ENCODE measurements at places on chromosomes 7 and 10.

DNA sequence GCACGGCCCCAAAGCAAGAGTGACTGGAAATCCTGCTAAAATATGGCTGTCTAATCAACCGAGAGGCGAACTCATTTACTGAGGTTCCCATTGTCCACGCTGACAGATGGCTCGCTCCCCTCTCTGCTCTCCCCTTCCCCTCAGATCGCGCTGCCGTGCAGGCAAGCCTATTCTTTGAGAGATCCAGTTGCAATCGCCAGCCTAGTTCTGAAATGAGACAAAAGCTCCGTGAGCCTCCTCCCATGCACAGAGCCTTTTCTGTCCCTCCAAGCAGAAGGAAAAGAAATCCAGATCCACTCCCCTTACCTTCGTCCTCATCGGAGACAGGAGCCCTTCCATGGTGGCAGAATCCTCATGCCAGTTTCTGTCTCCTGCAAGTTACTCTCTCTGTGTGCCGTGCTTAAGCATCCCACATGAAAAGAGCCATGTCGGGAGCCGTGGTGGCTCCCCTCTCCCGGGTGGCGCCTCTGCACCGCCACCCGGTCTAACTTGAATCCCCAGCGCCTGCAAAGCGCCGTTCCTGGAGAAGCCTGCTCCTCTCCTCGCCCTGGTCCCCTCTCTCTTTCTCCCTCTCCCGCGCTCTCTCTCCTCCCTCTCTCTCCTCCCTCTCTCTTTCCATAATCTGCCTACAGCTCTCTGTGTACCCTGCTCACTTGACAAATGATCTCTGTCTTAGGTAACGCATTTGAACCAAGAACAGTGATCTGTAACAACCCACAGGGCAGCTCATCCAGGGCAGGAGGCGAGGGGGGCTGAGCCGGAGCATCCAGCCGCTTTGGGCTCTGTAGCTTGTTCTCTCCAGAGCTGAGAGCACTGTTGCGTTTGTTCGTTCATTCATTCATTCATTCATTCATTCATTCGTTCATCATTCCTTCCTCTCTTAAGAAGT, 156.8 kb downstream of the FRMD4A start:
- DNase-seq = no peak

DNA sequence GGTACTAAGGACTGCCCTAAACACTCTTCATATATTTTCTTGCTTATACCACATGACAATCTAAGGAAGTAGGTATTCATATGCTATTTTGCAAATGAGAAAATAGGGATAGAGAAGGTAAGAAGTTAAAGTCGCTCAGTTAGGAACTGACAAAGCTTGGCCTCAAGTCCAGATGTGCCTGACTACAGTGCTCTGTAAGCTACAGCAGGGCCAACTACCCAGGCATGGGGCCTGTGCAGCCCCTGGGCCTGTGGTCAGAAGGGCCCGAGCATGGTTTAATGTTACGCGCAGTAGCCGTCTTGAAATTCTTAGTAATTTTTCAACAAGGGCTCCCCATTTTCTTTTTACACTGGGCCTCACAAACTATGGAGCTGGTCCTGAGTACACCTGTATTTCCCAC, 146.2 kb downstream of the GLI3 start:
- DNase-seq = no peak

GRCh38 chr7:20021831-20022230, 195.4 kb downstream of the MACC1 start:
- DNase-seq = no peak

- DNase-seq = no peak
These were observed 49.1 kb downstream of the CHST15 start for GRCh38 chr10:124044143-124044862.

DNA sequence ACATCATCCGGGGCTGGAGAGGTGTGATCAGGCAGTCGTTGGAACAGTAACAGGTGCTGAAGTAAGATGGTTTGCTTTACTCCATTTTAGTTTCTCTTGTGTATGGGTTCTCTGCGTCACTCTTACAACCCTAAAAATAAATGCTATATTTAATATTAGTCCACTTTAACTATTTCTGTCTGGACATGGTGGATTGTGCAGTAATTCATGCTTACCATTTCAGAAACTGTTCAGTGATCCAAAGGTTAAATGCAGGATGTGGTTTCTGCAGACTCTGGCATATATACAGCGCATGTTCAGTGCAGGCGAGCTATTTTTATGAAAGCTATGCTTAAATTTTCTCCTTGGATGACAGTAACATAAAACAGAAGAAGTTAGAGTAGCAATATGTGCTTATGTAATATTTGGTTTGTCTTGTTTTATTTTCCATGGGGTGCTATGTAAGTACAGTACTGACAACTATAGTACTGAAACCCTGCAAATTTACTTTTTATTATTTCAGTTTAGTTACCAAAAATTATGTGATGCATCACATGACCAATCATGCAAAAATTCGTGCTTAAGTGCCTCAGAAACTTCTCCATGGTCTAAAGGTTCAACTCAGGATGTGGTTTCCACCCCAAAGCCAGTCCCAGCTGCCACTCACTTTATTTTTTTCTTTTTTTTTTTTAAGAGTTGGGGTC, 46.6 kb upstream of the GRID1 start:
- no peak for DNase-seq

- DNase-seq = no peak
These were observed 462.5 kb downstream of the PTPRN2 start for GRCh38 chr7:158125091-158125490.

DNA sequence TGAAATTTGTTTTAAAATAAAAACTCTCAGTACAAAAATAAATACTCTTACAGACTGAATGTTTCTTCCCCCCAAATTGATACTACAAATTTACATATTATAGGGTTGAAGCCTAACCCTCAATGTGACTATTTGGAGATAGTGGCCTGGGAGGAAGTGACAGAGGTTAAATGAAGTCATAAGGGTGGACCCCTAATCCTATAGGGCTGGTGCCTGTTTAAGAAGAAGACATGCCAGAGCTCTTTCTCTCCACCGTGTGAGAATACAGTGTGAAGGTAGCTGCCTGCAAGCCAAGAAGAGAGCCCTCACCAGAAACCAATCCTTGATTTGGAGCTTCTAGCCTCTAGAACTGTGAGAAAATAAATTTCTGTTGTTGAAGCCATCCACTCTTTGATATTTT, 67.6 kb downstream of the MCU start:
- DNase-seq = no peak

DNA sequence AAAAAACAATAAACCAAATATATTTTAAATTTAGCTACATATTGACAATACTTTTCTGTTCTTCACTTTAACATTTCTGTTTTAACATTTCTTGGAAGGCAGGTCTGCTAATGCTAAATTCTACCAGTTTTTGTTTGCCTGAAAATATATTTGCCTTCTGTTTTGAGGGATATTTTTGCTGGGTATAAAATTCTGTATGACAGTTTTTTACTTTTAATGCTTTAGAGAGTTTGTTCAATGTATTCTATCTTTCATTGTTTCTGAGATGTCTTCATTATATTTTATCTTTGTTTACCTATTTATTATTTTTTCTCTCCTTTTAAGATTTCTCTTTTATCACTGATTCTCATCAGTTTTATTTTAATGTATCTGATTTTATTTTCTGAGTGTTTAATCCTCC, 409.2 kb upstream of the DPP6 start:
- no peak for DNase-seq

DNA sequence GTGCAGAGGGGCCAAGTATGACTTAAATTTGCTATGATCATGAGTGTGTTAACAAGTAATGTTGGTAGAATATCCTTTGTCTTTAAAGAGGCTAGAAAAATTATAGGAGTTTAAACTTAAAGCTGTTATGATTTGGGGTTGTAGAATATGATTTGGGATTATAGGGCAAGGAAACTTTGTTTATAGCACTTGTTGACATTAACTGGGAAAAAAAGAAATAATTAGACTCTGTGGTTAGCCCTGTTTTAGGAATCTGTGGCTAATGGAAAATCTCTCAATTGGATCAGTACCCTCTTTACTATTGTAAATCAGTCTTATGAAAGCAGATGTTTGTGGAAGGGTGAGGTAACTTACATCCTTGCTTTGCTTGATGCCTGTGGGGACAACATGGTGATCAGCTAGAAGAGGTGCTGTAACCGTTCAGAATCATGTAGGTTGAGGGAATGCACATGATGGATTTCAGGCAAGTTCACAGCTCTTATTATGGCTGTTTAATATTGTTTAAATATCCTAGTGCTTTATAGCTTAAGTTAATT, 11.1 kb downstream of the ING3 start:
- DNase-seq = no peak

DNA sequence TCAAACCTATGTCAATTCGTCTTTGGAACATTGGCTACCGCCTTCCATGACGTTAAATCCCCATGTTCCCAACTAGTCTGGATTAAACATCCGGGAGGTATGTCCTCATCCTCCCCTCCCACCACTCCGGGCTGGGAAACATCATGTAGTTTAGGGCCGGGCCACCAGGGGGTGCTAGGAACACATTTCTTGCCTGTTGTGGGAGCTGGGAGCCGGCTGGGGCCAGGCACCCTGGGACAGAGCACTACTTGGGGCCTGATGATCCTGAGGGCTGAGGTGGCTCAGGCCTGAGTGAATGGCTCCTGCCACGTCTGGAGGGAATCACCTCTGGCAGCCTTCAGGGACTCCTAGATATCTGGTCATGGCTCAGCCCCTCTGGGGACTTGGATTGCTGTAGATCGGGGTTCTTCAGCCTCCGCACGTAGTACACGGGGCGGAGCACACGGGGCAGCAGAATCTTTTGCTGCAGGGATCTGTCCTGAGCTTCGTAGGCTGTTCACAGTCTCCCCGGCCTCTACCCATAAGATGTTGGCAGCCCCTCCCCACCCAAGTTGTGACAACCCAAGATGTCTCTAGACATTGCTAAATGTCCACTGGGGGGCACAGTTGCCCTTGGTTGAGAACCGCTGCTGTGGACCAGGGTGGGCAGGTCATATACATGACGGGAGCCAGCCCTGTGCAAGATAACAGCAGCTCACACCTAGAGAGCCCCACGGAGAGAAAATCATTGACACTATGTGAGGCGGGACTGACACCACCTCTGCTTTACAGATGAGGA, 141.2 kb upstream of the ZNF716 start:
- no peak for DNase-seq

DNA sequence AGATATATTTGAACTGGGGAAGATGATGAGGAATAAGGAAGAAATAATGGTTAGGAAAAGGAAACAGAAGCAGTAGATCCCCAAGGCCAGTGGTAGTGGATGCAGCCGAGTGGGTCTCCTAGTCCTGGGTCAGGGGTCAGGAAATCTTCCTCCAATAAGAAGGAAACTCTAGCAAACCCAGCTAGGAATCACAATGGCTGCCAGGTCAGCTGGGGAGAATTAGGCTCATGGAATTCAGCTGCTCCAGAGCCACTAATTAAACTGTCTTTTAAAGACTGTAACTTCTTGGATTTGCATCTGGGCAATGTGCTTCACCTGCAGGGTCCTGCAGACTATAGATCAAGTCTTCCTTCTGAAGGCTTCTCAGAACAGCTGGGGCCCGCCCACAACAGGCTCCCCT, 644.4 kb downstream of the KCNMA1 start:
- DNase-seq = no peak

DNA sequence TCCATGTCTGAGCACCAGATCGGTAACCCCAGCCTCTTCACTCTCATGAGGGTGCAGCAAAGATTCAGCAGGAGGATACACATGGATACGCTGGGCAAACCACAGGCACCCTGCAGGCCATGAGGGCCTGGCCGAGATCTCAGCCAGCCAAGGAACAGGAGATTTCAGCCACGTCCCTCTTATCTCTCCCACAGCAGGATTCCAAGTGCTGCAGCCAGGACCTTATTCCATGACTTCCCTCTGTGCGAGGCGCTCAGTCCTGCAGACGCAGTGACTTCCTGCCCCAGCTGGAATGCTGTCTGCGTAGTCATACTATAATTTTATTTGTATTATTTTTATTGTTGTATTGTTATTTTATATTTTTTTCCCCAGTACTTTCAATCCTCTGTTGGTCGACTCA, 66.8 kb downstream of the PTPRN2 start:
- DNase-seq = no peak

- no peak for DNase-seq
These were observed 2.6 kb downstream of the COX19 start for GRCh38 chr7:972676-973309.

- peak; percentile 23 for DNase-seq
These were observed 269.6 kb downstream of the ELFN1 start for GRCh38 chr7:1939434-1940401.
